Naive thymus-derived CD4-positive, alpha-beta T cell (primary cell): ENCODE measurements at places on chromosomes 13 and 19. TPM values are rescaled to one million over a fixed set of nuclear protein-coding genes. Genes with fewer than 3 reads are reported as not detected.

DNA sequence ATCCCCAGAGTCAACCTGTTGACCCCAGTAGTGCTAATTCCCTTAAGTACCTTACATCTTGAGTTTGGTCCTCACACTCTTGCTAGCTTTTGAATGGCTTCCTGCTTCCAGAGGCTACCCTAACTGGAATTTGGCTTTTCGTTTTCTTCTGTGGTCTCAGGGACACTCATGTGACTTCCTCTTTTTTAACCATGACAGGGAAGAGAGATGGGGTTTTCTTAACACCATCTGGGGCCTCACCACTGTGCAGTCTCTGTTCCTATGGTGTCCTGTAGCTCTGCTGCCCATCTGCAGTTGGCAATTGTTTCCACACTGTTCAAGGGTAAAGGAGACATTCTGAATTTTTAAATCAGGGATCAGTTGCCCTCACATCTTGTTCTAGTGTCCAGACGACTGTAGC is 66.7 kb downstream of the SLC10A2 start:
- H3K4me3 ChIP-seq = no peak overlapping the region
- no peaks in the 10 kb centered on the region for H3K4me1 ChIP-seq
- H3K27ac ChIP-seq = no peak overlapping the region
- H3K27me3 ChIP-seq = no peaks in the 10 kb centered on the region
- H3K36me3 ChIP-seq = no peaks in the 10 kb centered on the region

GRCh38 chr19:49497789-49498103 is 1.5 kb downstream of the RPS11 start:
- H3K36me3 ChIP-seq = peaks cover 45% of the 10 kb centered on the region
- no peak for DNase-seq
- H3K4me1 ChIP-seq = peaks cover 26% of the 10 kb centered on the region
- no peaks in the 10 kb centered on the region for H3K27me3 ChIP-seq
- peak overlapping the region; percentile 97 for H3K4me3 ChIP-seq

- no peak for DNase-seq
- peaks cover 50% of the 10 kb centered on the region for H3K4me1 ChIP-seq
- H3K27me3 ChIP-seq = no peaks in the 10 kb centered on the region
- no peak overlapping the region for H3K4me3 ChIP-seq
- H3K36me3 ChIP-seq = peaks cover 52% of the 10 kb centered on the region
- H3K27ac ChIP-seq = peak overlapping the region; percentile 98
These were observed 4.1 kb downstream of the DAZAP1 start for GRCh38 chr19:1411255-1412191.

DNA sequence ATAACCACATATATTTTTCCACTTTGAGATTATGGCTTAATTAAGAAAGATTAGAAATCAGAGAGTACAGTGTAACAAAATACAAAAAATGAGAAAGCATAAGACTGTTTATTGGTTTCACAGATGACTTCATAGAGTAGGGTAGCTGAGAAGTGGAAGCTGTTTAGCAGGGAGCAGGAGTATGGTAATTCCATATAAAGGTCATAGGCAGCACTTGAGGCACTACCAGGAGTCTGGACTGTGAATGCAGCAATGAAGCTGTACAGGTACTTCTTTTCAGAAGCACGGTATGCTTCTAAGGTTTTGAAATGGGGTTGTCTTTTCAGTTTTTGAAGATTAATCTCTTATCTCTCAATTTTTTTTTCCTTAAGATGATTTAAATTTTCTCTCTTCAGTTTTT is 69.2 kb downstream of the MICU2 start:
- H3K36me3 ChIP-seq = peaks cover 13% of the 10 kb centered on the region
- H3K4me1 ChIP-seq = peaks cover 9% of the 10 kb centered on the region
- no peak overlapping the region for H3K27ac ChIP-seq
- no peaks in the 10 kb centered on the region for H3K27me3 ChIP-seq
- no peak for DNase-seq

DNA sequence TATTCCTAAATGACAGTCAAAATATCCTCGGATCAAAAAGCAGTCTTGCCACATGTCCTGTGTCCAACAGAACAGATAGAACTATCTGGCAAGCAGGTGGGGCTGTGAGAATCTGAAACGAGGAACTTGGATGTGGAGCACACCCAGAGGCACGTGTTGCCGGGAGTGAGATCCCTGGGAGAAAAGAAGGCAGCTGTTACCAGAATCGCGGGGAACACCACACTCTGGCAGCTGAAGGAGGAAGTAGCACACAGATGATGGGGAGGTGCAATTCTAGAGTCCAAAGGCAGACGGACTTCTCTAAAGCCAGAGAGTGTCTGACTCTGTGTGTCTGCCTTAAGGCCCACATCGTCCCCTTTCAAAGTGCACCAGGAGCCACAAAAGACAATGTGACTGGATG is 22.3 kb downstream of the SLC7A1 start:
- no peaks in the 10 kb centered on the region for H3K27me3 ChIP-seq
- H3K4me3 ChIP-seq = no peak overlapping the region
- no peaks in the 10 kb centered on the region for H3K4me1 ChIP-seq
- no peaks in the 10 kb centered on the region for H3K36me3 ChIP-seq

The PTGIR gene
- total RNA-seq = 4.3 TPM

DNA sequence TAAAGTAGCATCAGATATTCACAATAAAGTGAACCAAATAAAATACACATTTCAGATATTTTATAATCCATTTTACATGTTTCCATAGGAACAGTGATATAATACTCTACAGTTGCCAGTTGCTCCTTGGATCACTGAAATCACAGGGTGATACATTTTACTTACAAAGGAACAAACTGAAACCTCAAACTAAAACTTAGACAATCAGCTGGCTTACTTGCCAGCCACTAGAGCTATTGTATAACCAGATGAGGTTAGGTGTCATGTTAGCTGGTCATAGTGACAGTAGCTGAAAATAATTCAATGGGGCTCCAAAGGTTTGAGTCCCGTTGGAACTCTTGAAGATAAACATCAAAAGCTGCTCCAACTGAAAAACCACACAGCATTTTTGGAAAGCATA is 274.6 kb downstream of the ITGBL1 start:
- H3K27ac ChIP-seq = no peak overlapping the region
- H3K36me3 ChIP-seq = no peaks in the 10 kb centered on the region
- DNase-seq = no peak
- no peak overlapping the region for H3K4me3 ChIP-seq
- no peaks in the 10 kb centered on the region for H3K27me3 ChIP-seq

DNA sequence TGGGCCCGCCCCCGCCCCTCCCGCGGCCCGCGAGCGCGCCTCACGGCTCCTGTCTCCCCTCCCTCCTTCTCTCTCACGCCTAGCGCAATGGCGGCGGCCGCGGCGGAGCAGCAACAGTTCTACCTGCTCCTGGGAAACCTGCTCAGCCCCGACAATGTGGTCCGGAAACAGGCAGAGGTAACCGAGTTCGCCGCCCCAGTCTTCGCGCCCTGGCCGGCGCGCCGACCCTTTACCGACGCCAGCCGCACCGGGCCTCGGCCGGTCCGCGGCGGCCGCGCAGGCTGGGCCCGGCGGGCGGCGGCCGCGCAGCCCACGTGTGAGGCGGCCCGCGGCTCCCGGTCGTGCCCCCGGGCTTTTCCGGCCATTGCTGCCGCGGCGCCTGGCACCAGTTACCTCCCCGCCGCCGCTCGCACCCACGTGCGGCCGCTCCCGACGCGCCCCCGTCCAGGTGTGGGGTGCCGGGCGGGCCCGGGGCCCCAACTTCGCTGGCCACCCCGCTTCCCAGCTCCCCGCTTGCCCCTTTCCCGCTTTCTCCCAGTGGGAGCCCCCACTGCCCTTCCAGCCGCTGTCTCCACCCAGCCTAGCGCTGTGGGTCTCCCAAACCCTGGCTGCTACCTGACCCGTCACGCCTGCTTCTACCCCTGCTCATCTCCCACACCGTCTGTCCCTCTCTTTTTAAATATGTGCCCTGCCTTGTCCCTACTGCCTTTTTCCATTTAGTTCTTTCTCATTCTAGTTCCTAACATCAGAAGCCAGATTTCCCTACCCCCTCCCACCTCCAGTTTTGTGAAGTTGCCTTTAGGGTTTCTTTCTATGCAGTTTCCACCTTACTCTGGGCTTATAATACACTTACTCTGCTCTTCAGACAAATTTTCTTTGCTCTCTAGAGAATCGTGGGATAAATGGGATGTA is 23.4 kb downstream of the IPO5 start:
- H3K4me3 ChIP-seq = peak overlapping the region; percentile 67
- H3K36me3 ChIP-seq = no peaks in the 10 kb centered on the region
- H3K27me3 ChIP-seq = no peaks in the 10 kb centered on the region
- peak overlapping the region; percentile 76 for H3K27ac ChIP-seq
- no peak for DNase-seq

The CFAP97D2 gene
- total RNA-seq = 1.1 TPM

GRCh38 chr19:50377517-50377916 is 1.3 kb downstream of the NR1H2 start:
- H3K27ac ChIP-seq = peak overlapping the region; percentile 100
- H3K4me1 ChIP-seq = peaks cover 10% of the 10 kb centered on the region
- H3K27me3 ChIP-seq = no peaks in the 10 kb centered on the region
- H3K36me3 ChIP-seq = no peaks in the 10 kb centered on the region
- H3K4me3 ChIP-seq = no peak overlapping the region
- no peak for DNase-seq
